Hypothalamus (tissue), 51 donors: ENCODE measurements at places on chromosomes 13 and 19.

DNA sequence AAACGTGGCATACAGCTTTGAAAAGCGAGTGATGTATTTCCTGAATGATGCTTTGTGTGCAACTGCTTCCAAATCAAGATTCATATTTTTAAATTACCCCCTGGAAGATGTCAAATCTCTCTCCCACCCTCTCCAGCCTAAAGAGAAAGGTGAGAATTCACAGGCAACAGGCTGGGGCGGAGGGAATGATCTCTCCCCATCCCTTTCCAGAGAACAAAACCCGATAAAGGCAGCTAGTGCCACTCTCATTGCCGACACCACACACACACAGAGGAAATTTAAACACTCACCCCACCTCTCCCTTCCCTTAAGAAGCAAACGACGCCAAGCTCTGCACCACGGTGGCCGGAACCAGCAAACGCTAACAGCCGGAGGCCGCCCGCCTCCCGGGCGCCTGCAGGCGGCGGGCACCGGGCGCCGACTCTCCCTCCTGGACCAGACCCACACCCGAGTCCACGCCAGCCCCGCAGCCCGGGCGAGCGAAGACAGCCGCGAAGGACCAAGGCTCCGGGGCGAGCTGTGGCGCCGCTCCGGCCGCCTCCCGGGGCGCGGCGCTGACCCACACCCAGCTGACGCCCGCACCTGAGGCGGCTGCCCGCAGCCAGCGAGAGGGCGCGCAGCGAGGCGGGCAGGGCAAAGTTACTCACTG is 477 bp downstream of the LNX2 start:
- DNase-seq = peak; percentile 65

GRCh38 chr13:29991343-29991742 is 140.9 kb upstream of the UBL3 start:
- DNase-seq = no peak

DNA sequence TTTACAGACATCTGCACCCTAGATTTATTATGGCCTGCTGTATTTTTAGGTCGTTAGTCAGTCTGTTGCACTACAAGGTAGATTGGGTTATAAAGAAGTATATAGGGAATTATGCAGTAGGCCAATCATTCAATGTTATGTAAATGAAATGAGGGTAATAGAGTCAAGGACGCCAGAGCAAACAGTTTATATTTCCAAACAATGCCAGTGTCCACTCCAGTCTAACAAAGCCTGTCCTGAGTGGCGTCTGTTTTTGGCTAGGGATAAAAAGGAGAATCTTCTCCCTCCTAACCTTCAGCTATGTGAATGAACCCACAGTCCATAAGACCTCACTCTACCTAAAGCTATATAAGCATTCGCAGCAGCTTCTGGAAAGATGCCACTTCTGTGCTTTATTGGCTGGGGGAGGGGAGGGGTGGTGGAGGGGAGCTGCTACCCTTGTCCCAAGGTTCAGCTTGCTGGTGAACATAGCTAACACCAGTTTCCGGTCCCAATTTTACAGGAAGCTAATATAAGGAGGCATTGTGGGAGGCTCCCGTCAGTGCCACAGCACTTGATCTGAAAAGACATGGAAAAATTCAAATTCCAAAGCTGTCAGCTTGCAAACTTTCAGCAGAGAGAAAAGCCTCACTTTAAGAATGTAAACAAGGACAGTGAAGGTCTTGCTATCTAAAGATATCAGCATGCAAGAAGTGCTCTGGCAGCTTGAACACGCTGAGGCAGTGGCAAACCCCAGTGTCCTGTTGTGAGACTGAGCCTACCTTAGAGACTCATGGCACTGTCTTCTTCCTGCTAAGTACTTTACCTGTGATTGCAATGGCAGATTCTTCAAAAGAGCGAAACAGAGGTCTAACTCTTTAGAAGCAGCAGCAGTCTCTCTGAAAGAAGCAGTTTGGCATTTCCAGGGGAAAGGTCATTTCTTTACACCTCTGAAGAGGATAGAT is 369.9 kb downstream of the PCDH9 start:
- no peak for DNase-seq

GRCh38 chr13:94711561-94712286 is 621 bp downstream of the SOX21 start:
- no peak for DNase-seq

DNA sequence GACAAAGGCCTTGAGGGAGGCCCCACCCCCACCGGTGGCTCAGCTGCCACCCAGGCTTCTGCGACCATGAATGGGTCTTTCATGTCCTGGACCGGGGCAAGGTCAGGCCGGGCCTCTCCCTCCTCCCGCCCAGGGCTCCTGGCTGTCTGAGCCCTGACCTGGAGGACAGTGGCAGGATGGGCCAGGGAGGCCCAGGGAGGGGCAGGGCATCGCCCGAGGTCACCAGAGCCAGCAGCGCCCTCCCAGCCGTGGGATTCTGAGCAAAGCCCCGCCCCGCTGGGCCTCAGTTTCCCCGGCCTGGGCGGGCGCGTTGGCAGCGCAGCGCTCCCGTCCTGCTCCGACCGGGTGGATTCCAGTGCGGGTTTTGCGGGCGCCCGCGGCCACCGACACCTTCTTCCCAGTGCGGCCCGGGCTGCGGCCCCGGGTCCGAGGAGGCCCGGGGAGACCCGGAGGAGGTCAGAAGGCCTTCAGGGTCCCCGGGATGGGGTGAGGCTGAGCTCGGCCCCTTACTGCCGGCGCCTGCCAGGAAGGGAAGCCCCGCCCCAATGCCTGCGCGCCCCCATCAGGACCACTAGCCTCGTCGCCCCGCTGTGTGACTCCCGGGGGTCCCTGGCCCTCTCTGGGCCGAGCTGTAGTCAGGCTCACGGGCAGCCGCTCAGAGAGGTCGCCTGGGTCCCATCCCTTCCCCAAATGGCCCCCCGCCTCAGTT is 24.6 kb upstream of the SEMA6B start:
- no peak for DNase-seq

DNA sequence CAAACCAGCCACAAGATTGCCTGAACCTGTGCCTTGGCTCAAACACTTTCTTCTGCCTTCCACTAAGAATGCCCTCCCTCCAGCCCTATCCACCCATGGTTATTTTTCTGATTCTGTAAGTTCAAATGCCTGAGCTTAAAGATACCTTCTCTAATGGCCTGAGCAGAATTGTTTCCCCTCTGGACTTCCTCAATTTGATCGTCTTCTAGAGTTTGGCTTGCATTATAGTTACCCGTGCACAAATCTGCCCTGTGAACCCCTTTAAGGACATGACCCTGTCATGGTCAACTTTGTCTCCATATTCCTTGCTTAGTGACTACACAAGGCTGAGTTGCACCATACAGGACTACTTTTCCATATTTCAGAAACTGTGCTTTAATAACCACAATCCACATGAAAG is 481.0 kb downstream of the FOXO1 start:
- no peak for DNase-seq

DNA sequence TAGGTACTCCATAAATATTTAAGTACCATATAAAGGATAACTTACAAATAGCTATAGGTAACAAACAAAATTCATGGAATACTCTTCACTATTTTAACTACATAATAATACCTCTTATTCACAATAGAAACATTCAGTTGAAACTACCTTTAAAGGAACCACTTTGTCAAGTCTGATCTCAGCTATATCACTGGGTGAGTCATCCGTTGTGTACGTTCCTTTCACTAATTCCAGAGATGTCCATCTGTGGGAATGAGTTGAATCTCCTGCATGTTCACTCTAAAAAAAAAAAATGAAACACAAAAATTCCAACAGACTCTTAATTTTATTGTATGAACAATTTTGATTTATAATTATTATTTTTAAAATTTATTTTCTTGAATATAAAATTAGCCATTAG is 149.4 kb upstream of the FBXL3 start:
- DNase-seq = no peak
